ENCODE measurements at places on chromosomes 6 and 20.

GRCh38 chr6:15065261-15065989 lies 180.4 kb upstream of the JARID2 start:
- DNase-seq: no peak

DNA sequence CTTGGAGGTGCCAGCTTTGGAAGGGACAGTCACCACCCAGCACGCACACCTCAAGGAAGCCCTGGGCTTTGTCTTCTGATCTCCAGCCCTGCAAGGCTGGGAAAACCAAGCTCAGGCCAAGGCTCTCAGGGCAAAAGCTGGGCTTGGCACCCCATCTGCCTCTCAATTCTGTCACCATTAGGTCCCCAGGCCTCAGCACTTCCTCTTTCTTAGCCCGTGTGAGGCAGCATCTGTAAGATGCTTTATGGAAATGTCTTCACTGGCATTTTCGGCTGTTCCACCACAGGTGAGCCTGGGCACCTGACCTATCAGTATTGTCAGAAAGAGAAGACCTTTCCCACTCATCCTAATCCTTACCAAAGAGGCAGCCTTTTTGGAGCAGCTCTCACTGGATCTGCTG lies 24.6 kb downstream of the GMEB2 start:
- DNase-seq: no peak

DNA sequence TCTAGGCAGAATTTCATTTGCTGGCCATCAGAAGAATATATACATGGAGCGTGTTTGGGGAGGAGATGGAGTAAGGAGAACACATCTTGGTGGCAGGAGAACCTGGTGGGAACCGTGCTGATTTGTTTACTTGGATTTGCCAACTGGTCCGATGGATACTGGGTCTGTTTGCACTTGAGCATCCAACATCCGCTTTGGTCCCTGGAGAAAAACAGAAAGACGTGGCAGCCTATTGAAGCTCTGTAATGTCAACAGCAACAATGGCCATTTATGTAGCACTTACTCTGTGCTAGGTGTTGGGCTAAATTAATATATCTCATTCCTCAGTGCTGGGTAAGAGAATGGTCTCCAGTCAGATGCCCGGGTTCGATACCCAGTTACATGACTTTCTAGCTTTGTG lies 125.6 kb downstream of the BCAS1 start:
- no peak for DNase-seq

DNA sequence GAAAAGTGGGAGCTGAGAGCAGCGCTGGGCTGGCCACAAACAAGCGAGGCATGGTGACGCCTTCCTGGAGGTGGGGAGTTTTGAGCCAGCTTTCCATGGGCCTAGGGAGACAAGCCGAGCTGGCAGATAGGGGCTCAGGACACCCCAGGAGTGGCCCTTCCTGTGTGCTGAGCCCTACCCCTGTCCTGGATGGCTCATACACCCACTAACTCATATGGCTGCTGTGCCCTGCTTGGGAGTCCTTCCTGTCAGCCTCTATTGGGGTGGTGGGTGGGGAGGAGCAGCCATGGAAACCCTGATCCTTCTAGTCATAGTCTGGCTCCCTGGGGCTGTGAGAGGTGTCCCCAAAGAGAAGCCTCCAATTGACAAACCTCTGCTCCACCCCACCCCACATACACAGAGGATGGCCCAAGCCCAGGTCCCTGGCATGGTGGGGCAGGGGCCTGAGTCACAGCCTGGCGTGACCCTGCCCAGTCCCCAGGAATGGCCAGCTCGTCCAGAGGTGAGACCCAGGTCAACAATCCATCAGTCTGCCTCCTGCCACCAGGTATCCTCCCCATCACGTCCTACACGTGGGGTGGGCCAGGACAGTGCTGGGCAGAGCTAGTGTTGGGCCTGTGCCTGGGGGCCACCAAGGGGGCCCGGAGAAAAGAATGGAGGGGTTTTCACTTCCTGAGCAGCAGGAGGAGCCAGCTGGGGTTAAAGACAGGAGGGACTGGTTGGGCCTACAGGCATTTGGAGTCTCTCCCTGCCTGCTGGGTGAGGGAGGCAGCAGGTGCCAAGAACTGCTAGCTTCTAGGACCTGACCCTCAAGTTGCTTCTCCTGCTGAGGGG lies 52.2 kb downstream of the MRPL14 start:
- peak; percentile 74 for DNase-seq

DNA sequence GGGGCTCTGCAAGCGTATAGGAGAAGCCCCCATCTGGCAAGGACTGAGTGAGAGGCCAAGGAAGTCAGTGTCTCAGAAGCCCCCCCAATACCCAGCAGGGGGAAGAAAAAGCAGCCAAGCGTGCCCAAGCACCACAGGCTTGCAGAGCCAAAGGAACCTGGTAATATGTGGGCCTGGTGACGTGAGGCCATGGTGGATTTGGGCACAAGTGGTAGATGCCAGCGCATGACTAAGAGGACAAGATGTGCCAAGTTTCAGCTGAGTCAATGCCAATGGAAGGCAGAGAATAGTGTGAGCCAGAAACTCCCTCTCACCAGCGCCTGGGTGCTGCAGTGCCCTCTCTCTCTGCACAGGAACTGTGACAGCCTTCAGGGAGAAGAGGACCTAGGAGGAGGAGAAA lies 110.0 kb downstream of the QRSL1 start:
- DNase-seq: peak; percentile 29

All from PC-9 (cell line).